Myometrial cell (primary cell): ENCODE measurements at places on chromosomes 12 and 14. TPM values are rescaled to one million over a fixed set of nuclear protein-coding genes. Genes with fewer than 3 reads are reported as not detected.

Gene FAM181A
- not detected in 2 replicates for total RNA-seq

Gene HCAR3
- total RNA-seq, result not detected in 2 replicates

Gene ALX1
- 2.3 and 3.5 TPM in 2 replicates for total RNA-seq

Gene TMEM121
- 6.2 and 11.2 TPM in 2 replicates for total RNA-seq

Gene UNC79
- under 0.01 TPM in 1 of 2 replicates, not detected in the other for total RNA-seq

Gene GPRC5A
- total RNA-seq, result 93.8 and 116 TPM in 2 replicates

Gene TAS2R9
- not detected in 2 replicates for total RNA-seq

Gene CACNA2D4
- total RNA-seq, result 1.6 and 4.3 TPM in 2 replicates

Gene KRT83
- total RNA-seq, result not detected in 2 replicates

Gene TSPAN8
- total RNA-seq, result not detected in 2 replicates

Gene SOAT2
- 0.18 and 0.29 TPM in 2 replicates for total RNA-seq

Gene GNB3
- 0.29 and 1.8 TPM in 2 replicates for total RNA-seq
